Type B pancreatic cell (in vitro differentiated cells): ENCODE measurements at places on chromosomes 7 and 10. TPM values are rescaled to one million over a fixed set of nuclear protein-coding genes. Genes with fewer than 3 reads are reported as not detected.

DNA sequence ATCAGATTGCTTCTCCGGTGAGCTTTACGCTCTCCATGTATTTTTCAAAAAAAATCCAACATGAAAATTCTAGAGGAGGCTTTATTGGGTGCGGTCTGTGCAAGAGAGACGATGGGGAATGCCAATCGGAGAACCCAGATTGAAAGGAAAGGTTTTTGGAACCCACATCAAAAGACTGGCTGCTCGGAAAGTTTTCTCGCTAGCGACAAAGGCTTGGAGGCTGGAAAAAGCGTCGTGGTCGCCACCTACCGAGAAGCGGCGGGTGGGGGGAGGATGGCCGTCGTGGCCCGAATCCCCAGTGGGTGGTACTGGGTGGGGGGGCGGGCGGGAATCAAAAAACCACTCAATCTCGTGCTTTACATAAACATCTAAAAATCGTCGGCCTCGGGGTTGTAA lies 1.1 kb upstream of the GTF2I start:
- no peak for DNase-seq
- H3K36me3 ChIP-seq = peaks cover 10% of the 10 kb centered on the region
- peak overlapping the region; percentile 94 for H3K4me3 ChIP-seq
- H3K27ac ChIP-seq = peak overlapping the region; percentile 96
- peaks cover 33% of the 10 kb centered on the region for H3K4me1 ChIP-seq

GRCh38 chr10:132855889-132856288 lies 69.9 kb upstream of the NKX6-2 start:
- H3K27ac ChIP-seq = no peak overlapping the region
- H3K36me3 ChIP-seq = no peaks in the 10 kb centered on the region
- H3K4me3 ChIP-seq = no peak overlapping the region
- peak; percentile 31 for DNase-seq
- H3K27me3 ChIP-seq = peaks cover 22% of the 10 kb centered on the region
- H3K4me1 ChIP-seq = peaks cover 4% of the 10 kb centered on the region

GRCh38 chr10:2981361-2981801 lies 86.0 kb upstream of the PFKP start:
- DNase-seq = no peak
- H3K4me3 ChIP-seq = no peak overlapping the region
- H3K36me3 ChIP-seq = no peaks in the 10 kb centered on the region

- H3K27ac ChIP-seq = no peak within 1 kb of the TSS
- H3K36me3 ChIP-seq = no peaks in the 10 kb centered on the region
- no peaks in the 10 kb centered on the region for H3K4me1 ChIP-seq
- peak; percentile 78 for DNase-seq
- peaks cover 30% of the 10 kb centered on the region for H3K27me3 ChIP-seq
These were observed at the start of the genes DYDC1 and DYDC2 for GRCh38 chr10:80356563-80356988. TSS of gene DYDC1 (minus strand) at chr10:80356755. CDS start at chr10:80352601, 4,154 bp downstream. TSS of gene DYDC2 (plus strand) at chr10:80356781. CDS start at chr10:80362444, 5,663 bp downstream.

- no peaks in the 10 kb centered on the region for H3K27me3 ChIP-seq
- no peak overlapping the region for H3K4me3 ChIP-seq
- H3K4me1 ChIP-seq = no peaks in the 10 kb centered on the region
- H3K27ac ChIP-seq = no peak overlapping the region
These were observed 30.6 kb downstream of the PODXL start for GRCh38 chr7:131525820-131526219.

DNA sequence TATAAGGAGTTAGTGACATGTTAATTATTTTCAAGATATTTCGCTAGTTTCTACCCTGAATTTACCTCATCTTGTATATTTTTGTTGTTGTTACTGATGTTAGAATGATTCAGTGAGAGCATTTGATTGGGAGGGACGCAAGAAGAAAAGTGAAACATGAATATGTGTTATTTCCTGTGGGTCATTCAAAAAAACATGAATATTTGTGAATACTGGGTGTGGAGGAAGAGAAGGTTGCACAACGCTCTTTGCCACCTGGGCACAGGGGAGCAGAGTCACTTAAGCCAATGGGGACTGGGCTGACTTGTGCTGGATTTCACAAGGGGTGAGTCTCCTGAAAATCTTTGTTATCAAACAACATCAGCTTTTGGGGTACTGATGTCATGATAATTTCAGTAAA lies 39.5 kb downstream of the AGK start:
- H3K4me3 ChIP-seq = no peak overlapping the region
- no peaks in the 10 kb centered on the region for H3K27me3 ChIP-seq
- peaks cover 32% of the 10 kb centered on the region for H3K36me3 ChIP-seq
- H3K4me1 ChIP-seq = peaks cover 8% of the 10 kb centered on the region
- peak overlapping the region; percentile 15 for H3K27ac ChIP-seq

GRCh38 chr10:61408105-61408504 lies 45.1 kb downstream of the TMEM26 start:
- H3K4me1 ChIP-seq = no peaks in the 10 kb centered on the region
- no peak overlapping the region for H3K27ac ChIP-seq

GRCh38 chr10:43176271-43176670 lies 38.0 kb downstream of the CSGALNACT2 start:
- no peak overlapping the region for H3K27ac ChIP-seq
- H3K4me3 ChIP-seq = no peak overlapping the region
- no peaks in the 10 kb centered on the region for H3K27me3 ChIP-seq

- H3K36me3 ChIP-seq = no peaks in the 10 kb centered on the region
- H3K4me3 ChIP-seq = no peak overlapping the region
- H3K4me1 ChIP-seq = peaks cover 7% of the 10 kb centered on the region
- DNase-seq = no peak
- H3K27me3 ChIP-seq = peaks cover 7% of the 10 kb centered on the region
These were observed 32.1 kb downstream of the STK32C start for GRCh38 chr10:132275426-132276178.

DNA sequence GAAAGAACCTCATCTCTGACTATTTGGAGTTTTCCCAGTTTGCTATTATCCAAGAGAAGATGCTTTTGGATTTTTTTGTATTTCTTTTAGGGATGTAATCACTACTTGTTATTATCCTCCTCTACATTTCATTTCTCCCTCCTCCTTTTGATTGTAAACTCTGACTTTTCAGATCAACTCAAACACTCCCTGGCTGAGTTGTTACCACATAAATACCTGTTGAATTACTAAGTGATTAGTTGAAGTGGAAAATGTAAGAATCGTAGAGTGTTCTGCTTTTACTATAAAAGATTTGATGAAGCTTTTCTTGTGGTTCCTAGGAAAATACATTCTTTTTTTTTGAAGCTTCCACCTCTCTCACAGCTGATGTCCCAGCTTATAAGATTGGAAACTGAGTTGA lies 164.1 kb upstream of the C1GALT1 start:
- no peak overlapping the region for H3K27ac ChIP-seq
- no peak for DNase-seq
- no peaks in the 10 kb centered on the region for H3K27me3 ChIP-seq
- H3K36me3 ChIP-seq = no peaks in the 10 kb centered on the region
- peaks cover 3% of the 10 kb centered on the region for H3K4me1 ChIP-seq

DNA sequence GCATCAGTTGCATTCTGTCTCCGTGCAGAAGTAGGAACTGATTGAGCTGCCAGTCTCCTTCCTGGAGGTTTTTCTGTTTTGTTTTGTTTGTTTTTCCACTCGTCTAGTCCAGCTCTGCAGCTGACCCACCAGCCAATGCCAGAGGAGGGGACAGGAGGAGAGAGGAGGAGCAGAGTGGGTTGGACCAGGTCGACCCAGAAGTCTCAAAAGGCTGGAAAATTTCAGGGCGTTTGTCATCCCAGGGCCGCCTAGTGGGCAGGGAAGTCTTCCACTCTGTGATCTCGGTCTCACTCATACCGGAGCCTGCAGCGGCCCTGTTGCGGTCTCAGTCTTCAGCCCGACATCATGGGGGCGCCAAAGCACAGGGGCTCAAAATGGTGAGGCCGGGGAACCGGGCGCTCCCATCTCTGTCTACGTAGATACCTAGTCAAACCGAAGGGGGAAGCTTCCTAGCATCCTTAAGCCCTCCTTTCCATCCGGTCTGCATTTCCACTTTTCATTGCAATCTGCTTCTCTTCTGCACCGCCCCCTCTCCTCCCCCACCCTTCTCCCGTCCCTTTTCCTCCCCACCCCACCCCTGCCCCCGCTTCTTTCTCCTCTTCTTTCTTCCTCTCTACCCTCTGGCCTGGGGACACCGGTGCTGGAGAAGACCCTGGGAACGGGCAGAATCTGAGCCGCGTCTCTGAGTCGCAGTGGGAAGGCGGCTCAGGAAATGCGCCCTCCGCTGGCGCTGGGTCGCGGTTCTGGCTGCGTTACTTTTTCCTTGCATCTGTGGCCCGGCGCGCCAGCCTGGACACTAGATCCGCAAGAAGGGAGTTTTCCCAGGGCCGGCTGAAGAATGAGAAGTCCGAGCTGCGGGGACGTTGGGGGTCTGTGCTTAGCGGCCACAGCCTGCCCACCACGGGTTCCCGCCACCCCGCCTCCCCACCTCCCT lies 16.2 kb upstream of the PAX2 start:
- peaks cover 95% of the 10 kb centered on the region for H3K27me3 ChIP-seq
- no peak overlapping the region for H3K27ac ChIP-seq
- H3K36me3 ChIP-seq = no peaks in the 10 kb centered on the region

DNA sequence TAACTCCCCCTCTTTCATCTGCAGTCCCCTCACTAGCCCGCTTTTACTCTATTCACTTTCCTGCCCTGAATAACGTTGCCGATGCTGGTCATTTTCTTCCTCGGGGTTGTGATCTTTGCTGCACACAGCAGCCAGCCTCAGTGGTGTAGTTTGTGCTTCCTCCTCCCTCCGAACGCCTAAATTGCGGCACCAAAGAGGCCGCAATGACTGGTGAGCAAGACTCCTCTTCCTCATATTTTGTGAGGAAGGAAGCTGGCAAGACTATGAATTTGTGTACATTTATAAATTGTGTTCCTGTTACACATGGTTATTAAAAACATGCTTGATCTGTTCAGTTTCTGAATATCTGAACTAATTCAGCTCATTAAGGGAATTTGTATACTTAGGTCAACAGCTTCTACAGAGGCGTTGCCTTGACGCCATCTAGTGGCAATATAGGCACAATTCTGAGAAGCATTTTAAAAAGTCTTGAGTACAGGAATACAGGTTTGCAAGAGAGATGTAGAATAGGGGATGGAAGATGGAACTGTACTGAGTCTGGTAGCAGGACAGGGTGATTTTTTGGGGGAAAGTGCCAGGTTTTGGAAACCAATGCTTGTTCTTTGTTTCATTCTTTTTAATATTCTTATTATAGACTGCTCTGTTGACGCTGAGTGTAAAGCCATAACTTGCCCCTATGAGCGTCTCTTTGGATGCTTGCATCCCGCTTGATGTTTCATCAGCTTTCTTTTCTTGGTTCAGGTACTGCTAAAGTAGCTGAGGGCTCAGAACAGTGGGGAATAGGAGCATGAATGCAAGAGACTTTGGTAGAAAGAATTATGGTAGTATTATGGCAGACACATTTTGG lies 4.1 kb upstream of the TAS2R5 start:
- H3K4me1 ChIP-seq = no peaks in the 10 kb centered on the region
- peaks cover 5% of the 10 kb centered on the region for H3K36me3 ChIP-seq
- no peak overlapping the region for H3K4me3 ChIP-seq
- H3K27me3 ChIP-seq = no peaks in the 10 kb centered on the region
- H3K27ac ChIP-seq = no peak overlapping the region

- DNase-seq = no peak
- no peaks in the 10 kb centered on the region for H3K36me3 ChIP-seq
- H3K4me1 ChIP-seq = peaks cover 11% of the 10 kb centered on the region
- no peak overlapping the region for H3K4me3 ChIP-seq
These were observed 42.4 kb upstream of the GDF10 start for GRCh38 chr10:47257396-47258120.

GRCh38 chr10:42976351-42977031 lies 100.4 kb upstream of the RET start:
- no peak overlapping the region for H3K27ac ChIP-seq
- no peaks in the 10 kb centered on the region for H3K27me3 ChIP-seq
- H3K4me1 ChIP-seq = peaks cover 5% of the 10 kb centered on the region
- DNase-seq = no peak
- H3K4me3 ChIP-seq = no peak overlapping the region

GRCh38 chr10:25815999-25816768 lies 117.8 kb upstream of the MYO3A start:
- peak overlapping the region; percentile 25 for H3K27ac ChIP-seq
- no peak overlapping the region for H3K4me3 ChIP-seq
- DNase-seq = no peak
- peaks cover 14% of the 10 kb centered on the region for H3K4me1 ChIP-seq
- H3K27me3 ChIP-seq = peaks cover 77% of the 10 kb centered on the region

DNA sequence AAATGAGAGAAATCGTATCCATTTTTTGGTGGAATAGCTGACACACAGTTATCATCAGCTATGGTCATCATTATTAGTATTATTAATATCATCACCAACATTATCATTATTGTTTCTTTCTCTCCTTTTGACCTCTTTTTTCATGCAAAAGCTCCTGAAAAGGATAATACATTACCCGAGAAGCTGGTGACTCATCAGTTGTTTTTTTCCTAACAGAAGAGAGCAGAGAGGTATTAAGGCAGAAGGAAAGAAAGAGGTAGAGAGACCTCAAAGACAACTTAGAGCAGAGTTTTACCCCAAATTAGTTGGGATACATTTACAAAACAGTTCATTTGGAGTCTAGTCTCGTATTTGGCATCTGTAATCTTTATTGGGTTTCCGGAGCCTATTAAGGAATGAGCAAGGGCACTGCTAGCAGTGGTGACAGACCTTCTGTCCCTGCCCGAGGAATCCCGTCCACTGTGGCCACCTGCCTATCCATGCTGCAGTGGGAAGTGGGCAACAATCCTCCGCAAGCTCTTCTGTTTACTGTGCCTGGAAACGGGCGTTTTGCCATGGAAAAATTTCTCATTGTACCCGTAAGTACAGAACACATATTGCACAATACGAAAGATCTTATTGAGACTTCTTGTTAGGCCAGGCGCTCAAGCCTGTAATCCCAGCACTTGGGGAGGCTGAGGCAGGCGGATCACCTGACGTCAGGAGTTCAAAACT lies 170.0 kb upstream of the MKLN1 start:
- H3K27ac ChIP-seq = no peak overlapping the region
- H3K27me3 ChIP-seq = no peaks in the 10 kb centered on the region
- H3K4me1 ChIP-seq = no peaks in the 10 kb centered on the region
- DNase-seq = no peak

DNA sequence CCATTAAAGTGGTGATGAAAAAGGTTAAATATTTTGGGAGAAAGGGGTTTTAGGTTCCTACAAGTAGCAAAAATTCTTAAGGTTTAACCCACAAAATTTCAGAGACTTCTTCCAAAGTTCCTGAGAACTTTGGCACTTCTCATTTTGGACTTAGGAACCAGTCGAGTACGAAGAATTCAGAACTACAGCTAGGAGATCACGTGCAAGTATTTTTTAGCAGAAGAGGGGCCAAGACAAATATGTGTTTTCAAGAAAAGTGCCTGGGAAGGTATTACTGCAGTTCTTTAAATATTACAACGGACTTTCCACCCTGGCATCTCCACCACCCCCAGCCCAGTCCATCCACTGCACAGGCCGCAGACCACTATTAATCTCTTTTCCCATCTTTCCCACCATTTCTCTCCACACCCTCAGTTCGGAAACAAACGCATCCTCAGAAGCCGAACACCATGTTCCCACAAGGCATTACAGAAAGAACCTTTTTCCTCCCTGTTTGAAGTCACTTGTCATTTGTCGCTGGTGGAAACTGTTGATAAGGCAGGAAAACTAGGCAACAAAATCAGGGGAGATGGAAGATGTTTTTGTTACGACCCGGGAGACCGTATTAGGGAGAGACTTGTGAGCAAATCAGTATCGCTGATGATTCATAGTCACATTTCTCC lies 7.1 kb downstream of the INHBA start:
- peak overlapping the region; percentile 71 for H3K27ac ChIP-seq
- no peak for DNase-seq
- peaks cover 50% of the 10 kb centered on the region for H3K4me1 ChIP-seq
- peak overlapping the region; percentile 91 for H3K4me3 ChIP-seq
- peaks cover 23% of the 10 kb centered on the region for H3K36me3 ChIP-seq

- no peaks in the 10 kb centered on the region for H3K4me1 ChIP-seq
- H3K36me3 ChIP-seq = no peaks in the 10 kb centered on the region
- H3K4me3 ChIP-seq = no peak overlapping the region
These were observed 63.0 kb downstream of the GRID1 start for GRCh38 chr10:86303626-86304025.

The GATAD1 gene
- 27.8 and 38.9 TPM in 2 replicates for total RNA-seq

The PYROXD2 gene
- total RNA-seq = 6.1 and 14.9 TPM in 2 replicates

The CPA1 gene
- total RNA-seq = 0.41 TPM in 1 of 2 replicates, not detected in the other

The COL1A2 gene
- 23.0 and 692 TPM in 2 replicates for total RNA-seq

The GPC2 gene
- total RNA-seq = 20.6 and 53.3 TPM in 2 replicates
